Aortic smooth muscle cell (primary cell): ENCODE measurements at places on chromosomes 11 and 22. TPM values are rescaled to one million over a fixed set of nuclear protein-coding genes. Genes with fewer than 3 reads are reported as not detected.

The BIK gene
- not detected in 2 replicates for total RNA-seq

The OR51B2 gene
- total RNA-seq, result 0.12 TPM in 1 of 2 replicates, not detected in the other

The BEST1 gene
- total RNA-seq, result 1.2 TPM in 2 replicates

The PRCP gene
- 58.0 and 94.4 TPM in 2 replicates for total RNA-seq

The MIOX gene
- total RNA-seq, result not detected in 2 replicates

The PANX3 gene
- total RNA-seq, result not detected in 2 replicates

The GGT1 gene
- total RNA-seq, result 0.44 and 0.79 TPM in 2 replicates
